HCT116 (cell line): ENCODE measurements at places on chromosomes 5 and 9.

DNA sequence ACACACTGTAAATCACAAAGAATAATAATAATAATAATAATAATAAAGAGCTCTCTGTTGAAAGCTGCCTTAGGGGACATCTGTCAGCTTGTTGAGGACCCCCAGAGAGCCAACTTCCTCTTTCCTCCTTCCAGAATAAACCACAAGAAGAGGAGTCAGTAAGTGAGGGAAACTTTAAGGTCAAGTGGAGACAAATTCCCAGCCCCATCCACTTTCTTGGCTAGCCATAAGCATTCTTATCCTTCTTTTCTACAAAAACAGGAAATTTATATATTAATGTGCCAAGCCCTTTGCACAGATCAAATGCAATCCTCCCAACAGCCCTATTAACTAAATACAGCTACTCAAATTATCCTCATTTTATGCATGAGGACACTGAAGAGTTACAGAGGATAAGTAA lies 9.4 kb upstream of the C5orf58 start:
- no peak for DNase-seq

DNA sequence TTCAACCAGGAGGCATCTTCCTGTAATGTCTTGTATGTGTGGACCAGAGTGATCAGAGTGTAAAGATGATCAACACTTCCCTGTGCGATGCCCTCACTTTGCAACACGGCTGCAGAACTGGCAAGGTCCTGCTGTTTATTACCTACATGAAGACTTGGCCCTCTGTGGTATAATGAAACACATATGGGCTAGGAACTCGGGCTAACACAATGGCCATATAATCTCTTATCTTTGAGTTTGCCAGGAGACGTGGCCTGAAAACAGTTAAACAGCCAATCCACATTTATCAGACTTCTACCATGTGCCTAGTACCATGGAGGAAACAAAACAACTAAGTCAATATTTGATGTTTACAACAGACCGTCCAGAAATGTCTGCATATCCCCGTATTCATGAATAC lies 145.5 kb downstream of the ZNF462 start:
- no peak for DNase-seq

DNA sequence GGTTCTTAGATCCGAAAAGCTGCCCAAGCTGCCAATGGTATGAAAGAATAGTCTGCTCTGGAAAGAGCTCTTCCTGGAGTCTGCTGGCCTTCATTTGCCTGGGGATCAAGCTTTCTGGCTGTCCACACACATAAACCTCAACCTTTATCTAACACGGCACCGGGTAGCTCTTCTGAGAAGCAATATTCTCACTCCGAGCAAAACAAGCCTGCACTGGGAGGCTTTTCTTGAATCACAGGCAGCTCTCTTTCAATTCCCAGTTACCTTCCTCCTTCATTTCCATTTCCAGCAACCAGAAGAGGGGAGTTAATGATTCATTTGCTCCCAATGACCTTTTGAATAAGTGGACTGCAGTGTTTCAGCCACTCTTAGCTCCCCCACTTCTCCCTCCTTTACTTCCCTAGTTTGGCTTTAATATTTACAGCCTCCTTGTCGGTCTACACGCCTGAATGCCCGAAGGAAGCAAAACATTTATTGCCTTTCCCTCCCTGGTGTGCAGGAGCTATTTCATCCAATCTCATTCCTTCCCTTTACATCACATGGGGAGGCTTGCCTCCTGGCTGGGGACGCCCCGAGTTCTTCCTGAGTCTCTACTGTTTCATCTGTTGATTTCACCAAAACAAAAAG lies 187.1 kb downstream of the ARHGEF28 start:
- DNase-seq, result no peak

DNA sequence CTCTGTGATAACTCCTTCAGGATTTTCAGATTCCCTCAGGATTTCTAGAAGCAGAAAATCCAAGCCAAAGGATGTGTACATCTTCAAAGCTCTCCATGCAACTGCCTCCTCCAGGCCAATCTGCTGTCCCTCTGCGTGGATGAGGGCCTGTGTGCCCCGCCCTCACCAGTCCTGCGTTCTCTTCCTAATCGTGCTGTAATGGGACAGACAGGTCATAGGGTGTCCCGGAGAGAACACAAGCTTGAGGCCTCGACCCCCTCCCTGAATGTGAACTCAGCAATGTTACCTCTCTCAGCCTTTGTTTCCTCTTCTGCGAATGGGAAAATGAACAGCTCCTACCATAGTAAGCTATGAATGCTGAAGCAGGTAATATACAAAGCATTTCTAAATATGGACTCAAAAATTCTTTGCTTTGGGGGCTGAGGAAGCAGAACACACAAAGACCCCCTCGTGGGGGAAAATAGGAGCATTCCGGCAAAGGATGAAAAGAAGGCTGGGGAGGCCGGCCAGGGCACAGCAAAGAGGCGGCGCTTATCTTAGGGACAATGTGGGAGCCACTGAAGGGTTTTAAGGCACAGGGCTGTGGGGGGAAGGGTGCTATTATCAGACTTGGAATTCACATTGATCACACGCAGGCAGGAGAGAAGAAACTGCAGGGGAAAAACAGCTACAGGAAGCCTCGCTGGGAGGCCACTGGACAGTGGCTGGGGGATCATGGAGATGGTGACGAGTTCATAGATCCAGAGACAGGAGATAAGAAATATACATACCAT lies 57.2 kb upstream of the FBXW11 start:
- DNase-seq, result no peak

DNA sequence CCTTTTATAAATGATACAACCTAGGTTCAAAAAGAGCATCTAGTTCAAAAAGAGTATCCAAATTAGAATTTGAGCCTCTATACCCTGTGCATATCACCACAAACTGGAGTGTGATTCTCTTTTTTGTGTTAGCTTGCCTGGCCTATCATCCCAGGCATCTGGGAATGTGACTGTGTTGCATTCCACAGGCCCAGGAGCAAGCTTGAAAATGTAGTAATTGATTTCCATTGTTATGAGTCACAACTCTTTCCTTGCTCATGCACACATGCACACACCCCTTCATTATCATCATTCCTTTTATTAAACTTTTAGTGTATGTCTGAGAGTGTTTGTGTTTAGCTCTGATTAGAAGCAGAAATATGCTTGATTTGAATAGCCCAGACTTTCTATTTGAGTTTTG lies 75.2 kb downstream of the FCHO2 start:
- peak; percentile 66 for DNase-seq

GRCh38 chr5:72647806-72648205 lies 140.6 kb upstream of the ZNF366 start:
- no peak for DNase-seq

DNA sequence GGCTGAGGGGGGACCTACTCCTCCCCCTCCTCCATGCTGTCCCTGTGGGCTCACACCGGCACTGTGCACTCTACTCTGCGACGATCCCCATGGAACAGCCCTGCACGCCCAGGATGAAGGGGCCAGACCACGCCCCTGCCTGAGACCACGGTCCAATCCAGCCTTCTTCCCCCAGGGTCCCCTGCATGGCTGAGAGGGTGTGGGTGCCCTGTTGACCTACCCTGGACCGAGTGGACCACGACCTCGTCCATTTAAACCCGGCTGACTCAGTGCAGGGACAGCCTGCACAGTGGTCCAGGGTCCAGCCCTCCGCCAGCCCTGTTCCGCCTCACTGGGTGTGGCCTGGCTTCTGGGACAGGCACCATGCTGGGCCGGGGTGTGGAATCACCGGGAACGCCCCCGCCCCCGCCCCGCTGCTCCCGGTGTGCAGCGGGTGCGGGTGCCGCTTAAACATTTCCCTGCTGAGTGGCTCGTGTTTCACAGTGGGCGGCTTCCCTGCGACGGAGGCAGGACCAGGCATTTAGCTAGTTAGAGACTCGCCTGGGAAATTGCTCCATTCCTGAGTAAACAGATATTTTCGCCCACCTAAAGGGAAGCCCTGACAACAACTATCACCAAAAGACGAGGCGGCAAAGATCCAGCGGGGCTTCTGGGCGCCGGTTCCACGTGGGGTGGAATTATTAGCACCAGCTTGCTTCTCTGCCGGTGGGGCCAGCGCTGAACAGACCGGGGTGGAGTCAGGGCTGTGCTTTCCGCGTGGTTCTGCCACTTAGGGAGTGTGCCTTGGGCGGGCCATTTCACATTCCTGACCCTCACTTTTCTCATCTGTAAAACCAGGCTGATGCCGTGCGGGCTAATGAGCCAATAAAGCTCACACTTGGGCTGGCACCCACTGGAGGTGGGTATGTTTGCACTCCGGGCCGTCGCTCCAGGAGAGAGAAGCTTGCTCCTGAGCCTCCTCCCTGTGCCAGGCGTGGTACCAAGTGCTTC lies 22.6 kb downstream of the DBH start:
- DNase-seq, result peak; percentile 15

DNA sequence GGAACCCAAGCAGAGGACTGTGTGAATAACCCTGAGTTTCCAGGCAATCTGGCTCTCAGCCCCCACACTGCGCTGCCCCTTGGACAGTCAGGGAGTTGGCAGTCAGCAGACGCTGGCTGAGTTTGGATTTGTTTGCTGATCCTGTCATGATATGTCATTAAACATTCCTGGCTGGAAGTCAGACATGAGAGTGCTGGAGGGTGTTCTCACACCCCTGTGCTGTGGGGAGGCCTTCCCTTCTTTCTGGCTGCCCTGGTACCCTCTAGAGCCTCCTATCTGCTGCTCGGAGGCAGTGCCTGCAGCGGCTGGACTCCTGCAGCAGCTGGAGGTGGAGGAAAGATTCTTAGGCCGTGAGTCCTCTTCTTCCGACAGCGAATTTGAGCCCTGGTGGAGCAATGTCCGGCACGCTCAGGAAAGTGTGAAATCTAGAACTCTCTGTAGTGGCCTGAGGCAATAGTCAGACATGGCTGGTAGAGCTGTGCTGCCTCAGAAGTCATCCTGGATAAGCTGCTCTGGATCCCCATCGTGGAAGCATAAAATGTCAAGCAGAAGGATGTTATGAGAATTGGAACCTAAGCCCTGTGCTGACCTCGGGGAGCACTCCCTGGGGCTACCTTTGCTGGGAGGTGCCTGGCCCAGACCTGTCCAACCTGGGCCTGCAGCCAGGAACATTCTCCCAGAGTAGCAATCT lies 72.0 kb downstream of the PDE8B start:
- no peak for DNase-seq

DNA sequence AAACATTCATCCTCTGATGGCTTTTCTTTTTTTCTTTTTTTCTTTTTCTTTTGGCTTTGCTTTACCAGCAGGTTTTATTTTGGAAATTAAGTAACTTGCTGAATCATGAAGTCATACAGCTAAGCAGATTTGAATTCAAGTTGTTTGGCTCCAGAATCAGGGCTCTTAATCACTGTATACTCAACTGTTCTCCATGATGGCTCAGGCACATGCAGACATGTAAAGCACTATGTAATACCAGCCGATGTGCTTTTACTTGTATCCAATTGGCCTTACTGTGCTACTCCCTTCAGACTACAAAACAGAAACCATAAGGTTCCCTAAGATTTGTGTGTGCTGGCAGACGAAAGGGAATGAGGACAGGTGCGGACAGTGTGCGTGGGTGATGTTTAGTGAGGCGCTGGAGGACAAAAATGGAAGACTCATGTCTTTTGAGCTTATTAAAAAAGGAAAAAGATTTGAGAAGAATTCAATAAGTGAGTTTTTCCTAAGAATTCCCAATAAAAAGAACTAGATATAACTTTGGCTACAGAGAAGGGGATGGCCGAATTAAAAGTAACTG lies 44.7 kb upstream of the OTP start:
- DNase-seq, result no peak

GRCh38 chr5:1011226-1011631 lies 2.6 kb downstream of the NKD2 start:
- no peak for DNase-seq

GRCh38 chr5:140189253-140189652 lies 14.3 kb downstream of the CYSTM1 start:
- no peak for DNase-seq

GRCh38 chr5:68533051-68533450 lies 317.5 kb downstream of the PIK3R1 start:
- no peak for DNase-seq

DNA sequence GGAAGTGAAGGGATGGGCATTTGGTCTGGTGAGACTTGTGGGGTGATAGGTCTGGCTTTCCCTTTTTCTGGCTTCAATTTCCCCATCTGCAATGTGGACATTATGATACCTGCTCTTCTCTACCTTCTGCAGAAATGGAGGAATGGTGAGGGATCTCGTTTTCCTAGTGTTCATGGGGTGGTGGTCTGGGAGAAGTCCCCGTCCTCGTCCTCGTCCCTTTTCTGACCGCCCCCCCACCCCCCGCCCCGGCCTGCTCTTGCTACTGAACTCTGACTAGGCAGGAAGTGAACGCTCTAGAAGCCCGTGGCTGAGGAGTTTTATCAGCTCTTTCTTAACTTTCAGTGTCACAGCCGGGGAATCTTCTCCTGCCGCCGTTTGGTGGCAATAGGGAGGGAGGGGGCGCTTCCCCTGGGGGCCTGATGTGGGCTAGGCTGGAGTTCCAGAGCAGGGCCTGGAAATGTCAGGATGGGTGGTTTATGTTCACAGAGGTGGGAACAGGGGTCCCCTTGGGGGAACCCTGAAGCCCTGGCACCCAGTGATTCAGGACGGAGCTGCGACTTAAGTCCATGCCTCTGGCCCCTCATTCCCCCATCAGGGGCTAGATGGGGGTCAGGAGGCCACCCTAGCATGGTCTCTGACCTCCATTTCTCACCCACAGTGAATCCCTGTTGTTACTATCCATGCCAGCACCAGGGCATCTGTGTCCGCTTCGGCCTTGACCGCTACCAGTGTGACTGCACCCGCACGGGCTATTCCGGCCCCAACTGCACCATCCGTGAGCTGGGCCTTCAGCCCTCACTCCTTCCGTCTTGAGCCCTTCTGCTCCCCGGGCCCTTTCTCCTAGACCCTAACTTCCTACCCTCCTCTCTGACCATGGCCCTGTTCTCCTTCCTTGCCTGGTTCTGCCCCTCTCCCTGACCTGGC lies 6.7 kb downstream of the PTGS1 start:
- no peak for DNase-seq

- DNase-seq, result no peak
Measured at GRCh38 chr5:177330991-177331842, 19.5 kb upstream of the MXD3 start.

- no peak for DNase-seq
Measured at GRCh38 chr5:133250527-133250926, 198.7 kb downstream of the HSPA4 start.

- no peak for DNase-seq
Measured at GRCh38 chr5:6279607-6280006, 98.7 kb downstream of the MED10 start.

GRCh38 chr9:22449719-22450118 lies 3.1 kb downstream of the DMRTA1 start:
- DNase-seq, result no peak

DNA sequence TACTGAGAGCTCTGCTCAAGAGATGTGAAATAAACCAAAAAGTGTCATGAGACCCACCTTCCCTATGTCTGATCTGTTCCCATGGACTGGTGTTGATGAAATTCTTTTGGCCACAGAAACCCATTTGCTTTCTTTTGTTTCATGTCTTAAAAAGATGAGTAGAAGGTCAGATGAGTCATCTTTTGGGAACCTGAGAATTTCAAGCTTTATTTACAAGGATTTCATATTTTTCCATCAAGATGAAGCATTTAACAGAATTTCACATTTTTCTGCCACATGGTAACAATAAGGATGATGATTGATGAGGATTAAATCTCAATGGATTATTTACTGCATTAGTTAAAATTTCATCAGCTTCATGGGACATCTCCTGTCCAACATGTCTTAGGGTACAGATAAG lies 337.8 kb downstream of the DEPDC1B start:
- DNase-seq, result no peak
